ENCODE measurements at places on chromosomes 12 and 14.

DNA sequence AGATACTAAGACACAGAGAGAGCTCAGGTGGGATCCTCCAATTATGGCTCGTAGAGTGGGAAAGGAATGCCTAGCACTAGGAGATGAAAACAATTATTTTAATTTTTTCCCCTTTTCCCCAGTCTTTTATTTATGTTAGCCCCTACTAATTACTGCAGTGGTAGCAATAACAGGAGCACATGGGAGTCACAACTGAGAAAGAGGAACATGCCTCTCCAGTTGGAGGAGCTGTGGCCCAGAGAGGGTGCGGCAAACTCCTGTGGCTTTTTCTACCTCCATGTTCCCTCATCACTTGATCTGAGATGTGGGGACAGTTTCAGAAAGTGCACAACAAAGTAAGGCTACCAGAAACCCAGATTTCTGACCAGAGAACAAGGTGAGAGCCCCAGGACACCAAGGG lies 25.9 kb upstream of the POC1B start:
- no peak for DNase-seq

GRCh38 chr12:1915082-1915968 lies 3.1 kb downstream of the CACNA2D4 start:
- DNase-seq = peak; percentile 16

DNA sequence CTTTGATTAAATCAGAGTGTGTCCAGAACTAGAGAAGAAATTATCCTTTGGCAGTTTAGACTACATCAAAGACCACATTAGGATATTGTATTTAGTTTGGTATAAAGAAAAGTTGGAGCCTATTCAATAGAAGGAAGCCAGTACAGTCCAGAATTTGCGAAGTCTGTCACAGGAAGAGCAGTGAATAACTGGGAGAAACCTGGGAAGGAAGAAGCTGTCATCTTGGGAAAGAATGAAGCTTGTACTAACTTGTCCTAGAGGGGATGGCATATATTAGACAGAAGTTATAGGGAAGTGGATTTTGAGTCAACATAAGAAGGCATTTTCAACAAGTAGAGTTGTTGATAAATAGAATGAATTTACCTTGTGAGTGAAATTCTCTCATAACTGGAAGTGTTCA lies 386.7 kb downstream of the LRIG3 start:
- no peak for DNase-seq

DNA sequence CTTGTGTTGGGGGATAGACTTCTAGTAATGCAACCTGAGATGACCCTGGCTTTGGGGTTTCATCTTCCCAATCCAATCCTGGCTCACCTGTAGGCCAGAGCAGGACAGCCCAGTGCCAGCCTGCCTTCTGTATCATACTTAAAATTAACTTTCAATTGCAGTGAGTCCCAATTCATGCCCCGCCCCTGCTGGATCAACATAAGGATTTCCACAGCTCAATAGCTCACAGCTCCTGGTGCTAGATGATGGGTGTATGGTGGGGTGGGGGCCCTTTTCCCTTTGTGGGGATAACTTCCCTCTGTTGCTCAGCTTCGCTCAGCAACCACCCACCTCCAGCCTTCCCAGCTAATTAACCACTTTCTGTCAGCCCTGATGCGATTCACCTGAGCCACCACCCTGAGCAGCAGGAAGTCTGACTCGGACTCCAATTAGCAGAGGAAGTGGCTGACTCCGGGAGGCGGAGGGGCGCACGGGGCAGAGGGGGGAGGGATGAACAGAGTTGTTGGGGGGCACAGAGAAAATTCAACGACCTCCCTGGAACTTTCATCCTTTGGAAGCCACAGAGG lies 24.3 kb upstream of the CHGA start:
- no peak for DNase-seq

- DNase-seq = no peak
Measured at GRCh38 chr12:33529810-33530209, 90.2 kb upstream of the SYT10 start.

DNA sequence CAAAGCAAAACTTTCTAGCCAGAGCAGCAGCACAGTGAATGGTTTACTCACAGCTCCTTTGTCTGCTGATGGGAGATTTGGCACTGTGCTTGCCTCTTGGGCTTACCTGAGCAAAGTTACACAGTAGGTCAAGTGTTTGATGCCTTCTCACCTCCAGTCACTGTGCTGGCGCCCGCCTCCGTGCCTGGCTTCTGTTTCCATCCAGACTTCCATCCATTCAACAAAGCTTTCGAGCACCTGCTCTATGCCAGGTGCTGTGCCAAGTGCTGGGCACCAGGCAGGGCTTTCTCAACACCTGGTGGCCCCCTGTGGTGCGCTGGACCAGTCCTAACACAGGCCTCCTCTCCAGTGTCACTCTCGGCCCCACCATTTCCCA lies 199.2 kb upstream of the EEA1 start:
- DNase-seq = no peak

GRCh38 chr12:43011383-43011926 lies 421.9 kb upstream of the PRICKLE1 start:
- no peak for DNase-seq

GRCh38 chr14:49691031-49691430 lies 1.9 kb upstream of the KLHDC1 start:
- DNase-seq = no peak
